ENCODE measurements at places on chromosomes 7 and 10.

- DNase-seq = no peak
These were observed 13.1 kb downstream of the CASP2 start for GRCh38 chr7:143300959-143301935.

DNA sequence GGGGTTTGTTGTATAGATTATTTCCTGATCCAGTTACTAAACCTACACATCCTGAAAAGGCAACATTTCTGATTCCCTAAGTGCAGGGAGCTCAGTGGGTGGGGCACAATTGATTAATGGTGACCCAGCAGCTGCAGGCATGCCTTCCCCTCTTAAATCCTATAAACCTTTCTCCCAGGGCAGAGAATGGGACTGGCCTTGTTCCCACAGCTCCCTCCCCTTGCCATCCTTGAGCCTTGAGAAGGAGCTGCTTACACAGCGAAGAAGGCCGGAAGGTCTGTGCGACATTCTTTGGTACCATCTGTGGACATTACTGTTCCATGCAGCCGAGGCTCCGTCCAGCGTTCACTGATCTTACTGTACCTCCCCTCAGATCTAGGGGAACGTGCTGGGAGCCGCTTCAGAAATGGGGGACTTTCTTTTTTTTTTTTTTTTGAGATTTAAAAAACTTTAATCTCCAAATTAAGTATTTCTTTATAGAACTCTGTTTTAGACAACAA, 14.3 kb downstream of the KLF6 start:
- DNase-seq = no peak

DNA sequence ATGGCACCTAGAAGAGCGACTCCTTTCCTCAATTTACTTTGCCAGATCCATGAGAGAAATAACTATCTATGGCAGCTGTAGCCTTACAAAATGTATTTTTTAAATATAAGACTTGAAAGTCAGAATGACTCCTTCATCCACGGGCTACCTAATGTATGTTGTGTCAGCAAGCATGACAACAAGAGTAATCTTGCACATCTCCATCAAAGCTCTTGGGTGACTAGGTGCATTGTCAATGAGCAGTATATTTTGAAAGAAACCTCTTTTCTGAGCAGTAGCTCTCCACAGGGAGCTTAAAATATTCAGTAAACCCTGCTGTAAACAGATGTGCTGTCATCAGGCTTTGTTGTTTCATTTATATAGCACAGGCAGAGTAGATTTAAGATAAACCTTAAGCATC, 757.2 kb upstream of the PHF14 start:
- no peak for DNase-seq

DNA sequence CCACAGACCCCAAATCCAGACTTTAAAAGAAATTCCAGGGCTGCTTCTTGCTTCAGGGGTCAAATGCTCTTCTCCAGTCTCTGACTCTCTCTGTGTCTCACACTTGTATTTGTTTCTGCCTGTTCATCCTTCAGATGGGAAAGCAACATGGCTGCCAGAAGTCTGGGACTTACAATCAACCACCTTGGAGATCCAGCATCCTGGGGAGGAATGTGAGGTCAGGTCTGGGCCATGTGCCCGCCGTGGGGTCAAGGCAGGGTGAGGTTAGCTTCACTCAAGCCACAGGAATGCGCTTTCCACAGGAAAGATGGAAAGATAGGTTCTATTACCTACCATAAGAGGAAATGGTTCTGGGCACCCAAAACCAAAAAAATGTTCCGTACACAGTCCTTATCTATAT, 34.3 kb upstream of the NPVF start:
- DNase-seq = no peak
